ENCODE measurements at places on chromosomes 12 and 14.

DNA sequence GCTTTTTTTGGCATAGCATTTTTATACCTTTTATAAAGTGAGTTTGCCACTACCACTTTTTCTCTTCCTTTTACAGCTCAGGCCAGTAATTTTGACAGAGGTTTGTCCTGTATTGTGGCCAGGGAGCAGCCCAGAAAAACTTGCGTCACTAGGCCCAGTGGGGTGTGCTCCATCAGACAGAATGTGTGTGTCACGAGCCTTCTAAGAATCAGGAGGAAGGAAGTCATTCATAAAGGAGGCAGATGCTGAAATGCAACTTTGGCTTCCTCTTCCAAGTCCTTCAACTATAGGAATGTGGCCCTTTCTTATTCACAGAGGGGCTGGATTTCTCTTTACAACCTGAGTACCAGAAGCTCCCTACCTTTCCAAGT lies 10.1 kb upstream of the RAB35 start:
- DNase-seq, result no peak

DNA sequence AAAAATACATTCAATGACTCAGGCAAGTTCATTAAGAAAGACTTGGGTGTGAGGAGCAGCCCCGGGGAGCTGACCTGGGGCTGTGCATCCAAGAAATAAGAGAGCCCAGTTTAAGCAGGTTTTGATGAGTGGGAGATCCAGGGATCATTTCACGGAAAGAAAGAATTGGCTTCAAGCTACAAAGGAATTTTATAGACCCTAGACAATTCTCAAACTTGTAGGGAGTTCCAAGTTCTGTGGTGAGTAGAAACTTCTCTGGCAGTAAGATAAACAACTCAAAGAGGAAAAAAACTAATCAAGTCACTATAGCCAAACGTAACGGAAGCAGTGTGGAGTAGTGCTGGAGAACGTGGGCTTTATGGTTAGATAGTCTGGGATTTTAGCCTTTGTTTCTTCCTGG lies 175.7 kb upstream of the DDHD1 start:
- DNase-seq, result no peak

- peak; percentile 25 for DNase-seq
These were observed 247.2 kb downstream of the ALX1 start for GRCh38 chr12:85527192-85527591.

GRCh38 chr12:19110221-19110940 lies 19.2 kb upstream of the PLEKHA5 start:
- no peak for DNase-seq

GRCh38 chr14:68015356-68016254 lies 196.0 kb downstream of the RAD51B start:
- no peak for DNase-seq

All from GM12878 (cell line).